ENCODE measurements at places on chromosomes 16 and 17. TPM values are rescaled to one million over a fixed set of nuclear protein-coding genes. Genes with fewer than 3 reads are reported as not detected.

The DBNDD1 gene
- 6.3 TPM for total RNA-seq

The RAMP2 gene
- total RNA-seq, result 39.3 TPM

GRCh38 chr16:84751947-84752346, 52.1 kb downstream of the USP10 start:
- DNase-seq, result no peak

DNA sequence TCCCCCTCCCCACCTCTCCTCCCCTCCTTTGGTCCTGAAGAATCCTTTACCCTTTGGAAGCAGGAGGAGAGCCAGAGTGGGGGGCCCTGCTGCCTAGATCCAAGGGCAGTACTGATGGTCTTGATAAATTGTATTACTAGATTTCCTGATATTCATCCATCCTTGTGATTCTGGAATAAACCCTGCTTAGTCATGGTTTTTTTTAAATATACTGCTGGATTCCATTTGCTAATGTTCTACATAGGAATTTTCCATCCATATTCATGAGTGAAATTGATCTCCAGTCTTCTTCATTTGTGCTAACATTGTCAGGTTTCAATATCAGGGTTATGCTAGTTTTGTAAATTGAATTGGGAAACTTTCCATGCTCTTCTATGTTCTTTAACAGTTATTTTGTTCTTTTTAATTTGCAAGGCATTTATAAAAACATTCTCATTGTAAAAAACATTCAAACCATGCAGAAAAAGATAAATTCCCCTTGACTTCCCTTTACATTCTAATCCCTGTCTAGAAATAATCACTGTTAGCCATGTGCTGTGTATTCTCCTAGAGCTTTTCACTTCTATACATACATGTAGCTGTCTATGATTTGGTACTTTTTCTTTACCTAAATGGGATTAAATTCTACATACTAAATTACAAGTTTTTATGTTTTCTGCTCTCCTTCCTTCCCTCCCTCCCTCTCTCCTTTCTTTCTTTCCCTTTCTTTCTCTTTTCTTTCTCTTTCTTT, 56.7 kb downstream of the CCDC42 start:
- DNase-seq, result no peak

The ANKFN1 gene
- not detected for total RNA-seq

DNA sequence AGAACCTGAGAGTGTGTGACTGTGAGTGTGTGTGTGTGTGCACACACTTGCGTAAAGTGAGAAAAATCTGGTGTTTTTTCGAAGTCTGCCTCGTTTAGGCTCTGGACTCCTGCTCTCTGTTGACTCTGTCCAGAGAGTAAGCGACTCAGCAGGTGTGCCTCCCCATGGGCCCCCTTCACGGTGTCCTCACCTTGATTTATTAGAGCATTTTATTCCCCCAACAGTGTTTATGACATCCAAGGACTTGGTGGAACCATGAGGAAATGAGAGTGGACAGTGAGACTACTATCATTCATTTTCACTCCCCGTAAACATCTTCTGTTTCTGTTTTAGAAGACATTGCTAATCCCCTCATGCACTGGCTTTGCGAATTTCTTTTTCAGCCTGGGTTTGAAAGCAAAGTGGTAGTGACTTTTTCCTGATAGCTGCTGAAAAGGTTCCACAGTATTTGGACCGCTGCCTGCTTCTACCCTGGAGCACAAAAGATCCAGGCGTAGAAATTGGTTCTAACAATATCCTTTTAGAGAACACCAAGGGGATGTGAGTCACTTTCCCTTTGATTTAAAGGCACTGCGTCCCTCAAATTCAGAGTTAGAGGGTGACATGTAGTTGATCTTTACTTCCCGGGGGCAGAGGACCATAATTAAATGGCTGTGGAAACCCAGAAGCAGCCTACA, 218.2 kb downstream of the WWOX start:
- no peak for DNase-seq

The KCNJ16 gene
- total RNA-seq, result not detected

DNA sequence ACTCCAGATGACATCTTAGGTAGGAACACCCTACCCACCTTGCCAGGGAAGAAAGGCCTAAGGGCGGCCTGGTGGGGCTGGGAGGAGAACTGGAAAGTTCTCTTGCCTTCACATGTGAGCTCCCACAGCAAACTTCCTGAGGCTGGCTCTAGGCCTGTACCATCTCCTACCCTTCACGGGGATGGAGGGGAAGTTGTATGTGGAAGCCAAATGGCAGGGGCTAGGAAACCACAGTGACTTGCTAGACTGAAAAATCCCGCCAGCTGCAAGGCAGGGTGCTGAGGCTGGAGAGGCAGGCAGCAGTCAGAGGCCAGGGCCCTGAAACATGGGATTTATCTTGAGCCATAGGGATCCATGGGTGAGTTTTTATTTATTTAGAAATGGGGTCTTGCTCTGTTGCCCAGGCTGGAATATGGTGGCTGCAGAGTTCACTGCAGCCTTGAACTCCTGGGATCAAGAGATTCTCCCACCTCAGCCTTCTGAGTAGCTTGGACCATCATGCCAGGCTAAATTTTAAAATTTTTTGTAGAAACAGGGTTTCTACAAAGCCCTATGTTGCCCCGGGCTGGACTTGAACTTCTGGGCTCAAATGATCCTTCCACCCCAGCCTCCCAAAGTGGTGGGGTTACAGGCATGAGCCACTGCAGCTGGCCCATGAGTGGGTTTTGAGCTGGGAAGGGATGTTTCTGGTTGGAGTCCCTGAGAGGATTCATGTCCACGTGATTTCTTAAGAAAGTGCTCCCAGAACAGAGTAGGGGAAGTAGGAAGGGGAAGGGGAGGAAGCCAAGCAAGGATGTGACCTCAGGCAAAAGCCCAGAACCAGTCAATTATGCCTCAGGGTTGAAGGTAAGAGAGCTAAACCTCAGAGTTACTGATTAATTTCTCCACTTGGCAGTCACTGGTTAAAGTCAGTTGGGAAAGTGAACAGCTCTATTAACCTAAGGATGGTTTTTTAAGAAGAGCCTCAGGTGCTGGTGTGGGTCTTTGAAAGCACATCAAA, 4.0 kb upstream of the KAT8 start:
- DNase-seq, result no peak

- no peak for DNase-seq
Observed at GRCh38 chr16:70331588-70332358, 14.9 kb upstream of the DDX19A start.

DNA sequence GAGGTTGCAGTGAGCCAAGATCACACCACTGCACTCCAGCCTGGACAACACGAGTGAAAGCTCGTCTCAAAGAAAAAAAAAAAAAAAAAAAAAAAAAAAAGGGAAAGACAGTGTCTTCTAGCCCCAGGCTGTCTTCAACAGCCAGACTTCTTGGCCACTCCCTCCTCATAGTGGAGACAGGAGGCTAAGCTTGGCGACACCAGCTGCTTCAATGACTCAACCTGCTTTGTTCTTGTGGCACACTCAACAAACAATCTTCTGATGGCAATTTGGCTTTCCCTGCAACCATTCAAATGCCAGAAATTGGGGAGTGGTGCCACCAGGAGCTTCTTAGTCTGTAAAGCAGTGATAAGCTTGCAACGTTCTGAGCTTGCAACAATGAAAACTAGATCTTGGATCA, 290.4 kb upstream of the DYNLRB2 start:
- no peak for DNase-seq

DNA sequence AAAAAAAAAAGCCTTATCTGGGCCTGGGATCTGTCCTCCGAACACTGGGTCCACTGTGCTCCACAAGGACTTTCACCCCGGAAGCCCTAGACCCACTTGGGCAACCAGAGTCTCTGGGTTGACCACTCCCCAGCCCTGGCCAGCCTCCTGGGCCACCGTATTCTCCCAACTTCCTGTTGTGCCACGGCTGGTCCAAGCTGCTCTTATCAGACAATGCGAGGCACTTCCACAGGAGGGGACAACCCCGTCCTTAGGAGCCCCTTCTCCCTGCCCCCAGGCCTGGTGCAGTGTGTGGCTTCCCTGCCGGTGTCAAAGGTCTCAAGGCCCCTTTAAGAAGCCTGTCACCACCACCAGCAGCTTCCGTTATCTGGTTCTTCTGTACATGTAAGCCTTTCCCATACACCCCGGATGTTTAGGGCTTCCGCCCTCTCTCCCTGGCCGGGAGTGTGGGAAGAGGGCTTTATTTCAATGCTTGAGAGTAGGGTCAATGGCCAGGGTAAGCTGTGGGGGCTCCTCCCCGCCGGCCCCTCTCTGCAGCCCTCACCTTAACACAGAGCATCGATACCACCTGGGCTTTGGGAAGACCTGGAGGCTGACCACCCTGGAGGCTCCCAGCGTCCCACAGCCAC, 313.0 kb downstream of the SEC14L1 start:
- peak; percentile 49 for DNase-seq

The TP53TG3F gene
- not detected for total RNA-seq

GRCh38 chr16:78291604-78292003, 192.2 kb downstream of the WWOX start:
- DNase-seq, result peak; percentile 36

GRCh38 chr17:17304521-17304985, 1.4 kb downstream of the NT5M start:
- no peak for DNase-seq

GRCh38 chr17:36647636-36648035, 46.3 kb downstream of the MRM1 start:
- no peak for DNase-seq

DNA sequence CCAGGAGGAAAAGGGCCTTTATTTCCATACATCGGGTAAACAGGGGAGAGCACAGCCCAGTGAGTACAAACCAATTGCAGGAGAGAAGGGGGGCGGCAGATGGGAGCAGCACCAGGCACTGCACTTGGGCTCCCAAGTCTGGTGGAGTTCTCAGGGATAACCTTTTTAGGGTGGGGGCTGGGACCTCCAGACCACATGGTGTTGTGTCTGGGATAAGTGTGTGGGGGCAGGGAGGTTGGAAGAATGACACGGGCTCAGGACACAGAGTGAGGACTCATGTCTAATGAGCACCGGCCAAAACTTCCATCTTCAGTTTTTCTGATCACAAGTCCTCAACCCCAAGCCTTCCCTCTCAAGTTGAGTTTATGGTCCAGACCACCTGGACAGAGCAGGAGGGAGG, 30.6 kb downstream of the PIPOX start:
- DNase-seq, result peak; percentile 13

DNA sequence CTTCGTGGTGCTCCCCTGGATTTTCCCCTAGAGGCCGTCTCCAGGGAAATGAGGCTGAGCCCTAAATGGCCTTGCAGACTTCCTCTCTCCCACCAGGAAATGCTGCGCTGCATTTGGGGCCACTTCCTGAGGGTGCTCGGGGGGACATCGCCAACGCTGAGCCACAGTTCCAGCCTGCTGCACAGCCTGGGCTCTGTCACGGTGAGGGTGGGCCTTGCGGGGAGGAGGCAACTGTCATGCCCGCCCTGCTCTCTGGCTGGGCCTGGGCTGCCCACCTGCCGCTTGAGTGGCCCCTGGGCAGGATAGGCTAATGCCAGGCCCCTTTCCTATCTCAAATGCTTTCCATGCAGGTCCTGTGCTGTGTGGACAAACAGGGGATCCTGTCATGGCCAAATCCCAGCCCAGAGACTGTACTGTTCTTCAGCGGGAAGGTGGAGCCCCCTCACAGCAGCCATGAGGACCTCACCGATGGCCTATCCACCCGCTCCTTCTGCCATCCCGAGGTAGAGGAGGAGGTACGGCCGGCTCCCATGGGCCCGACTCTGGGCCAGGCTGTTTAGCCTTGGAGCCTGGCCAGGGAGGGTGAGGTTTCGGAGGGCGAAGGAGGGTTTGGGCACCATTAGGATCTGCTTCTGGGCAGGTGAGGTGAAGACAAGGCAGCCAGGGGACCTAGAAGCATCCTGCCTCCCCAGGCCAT, 24.2 kb downstream of the CASKIN2 start:
- no peak for DNase-seq

- no peak for DNase-seq
Observed at GRCh38 chr16:8893426-8893825, 11.3 kb downstream of the LITAFD start.

The AATK gene
- total RNA-seq, result 14.5 TPM

GRCh38 chr17:73521376-73521775, 122.9 kb downstream of the SDK2 start:
- DNase-seq, result no peak

The ACSM2B gene
- total RNA-seq, result not detected

GRCh38 chr16:64657316-64658011, 464.4 kb downstream of the CDH11 start:
- DNase-seq, result no peak

DNA sequence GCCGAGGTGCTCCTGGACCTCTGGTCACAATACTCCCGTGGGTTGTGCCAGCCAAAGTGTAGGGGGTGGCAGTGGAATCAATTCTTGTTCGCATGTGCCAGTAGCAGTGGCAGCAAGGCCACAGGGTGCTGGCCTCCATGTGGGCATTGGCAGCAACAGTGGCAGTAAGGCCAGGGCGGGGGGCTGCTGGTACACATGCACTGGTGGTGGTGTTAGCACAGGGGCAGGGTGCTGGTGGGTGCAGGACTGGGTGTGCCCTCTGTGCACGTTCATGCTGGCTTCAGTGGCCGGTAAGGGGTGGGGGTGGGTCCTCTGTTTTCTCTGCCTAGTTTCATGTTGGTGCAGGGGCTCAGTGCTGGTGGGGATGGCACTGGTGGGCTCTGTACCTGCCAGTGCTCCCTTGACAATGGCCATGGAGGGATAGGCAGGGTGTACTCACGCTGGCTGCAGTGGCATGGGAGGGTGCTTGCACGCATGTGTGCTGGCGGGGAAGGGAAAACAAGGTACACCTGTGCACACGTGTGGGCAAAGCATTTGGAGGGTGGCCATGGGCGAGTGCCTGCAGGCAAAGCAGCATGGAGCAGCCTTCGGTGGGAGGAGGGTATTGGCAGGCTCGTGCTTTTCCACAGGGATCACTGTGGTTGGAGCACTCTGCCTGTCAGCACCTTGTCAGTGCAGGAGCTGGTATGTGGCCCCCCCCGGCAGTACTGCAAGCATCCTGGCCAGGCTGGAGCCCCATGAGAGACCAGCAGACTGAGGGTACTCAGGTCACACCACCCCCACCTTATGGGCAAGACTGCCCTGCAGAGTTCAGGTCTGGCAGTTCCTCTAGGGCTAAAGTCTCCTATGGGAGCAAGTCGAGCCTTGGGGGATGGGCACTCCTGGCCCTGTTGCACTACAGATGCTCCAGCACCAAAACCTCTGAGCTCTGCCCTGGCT, 35.8 kb downstream of the NF1 start:
- peak; percentile 88 for DNase-seq

The MFSD6L gene
- total RNA-seq, result not detected

DNA sequence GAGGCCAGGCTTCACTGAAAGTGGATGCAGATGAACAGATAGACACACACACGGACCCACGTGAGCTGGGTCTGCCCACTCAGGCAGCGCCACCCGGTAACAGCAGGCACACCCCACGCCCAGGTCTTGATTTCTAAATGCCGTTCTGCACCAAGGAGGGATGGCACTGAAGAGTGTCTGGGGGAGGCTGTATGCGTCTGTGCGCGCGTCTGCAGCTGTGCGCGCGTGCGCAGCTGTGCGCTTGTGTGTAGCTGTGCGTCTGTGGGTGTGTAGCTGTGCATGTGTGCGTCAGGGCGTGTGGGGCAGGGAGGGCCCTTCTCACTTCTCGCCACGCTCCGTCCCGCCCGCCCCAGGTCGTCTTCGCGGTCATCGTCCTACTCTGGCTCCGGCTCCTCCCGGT, 15.5 kb upstream of the IL17C start:
- no peak for DNase-seq

- no peak for DNase-seq
Observed at GRCh38 chr17:81794509-81794908, 9.4 kb upstream of the GCGR start.

All from left ventricle myocardium superior (tissue), 1 donor.